ENCODE measurements at places on chromosomes 11 and 22.

DNA sequence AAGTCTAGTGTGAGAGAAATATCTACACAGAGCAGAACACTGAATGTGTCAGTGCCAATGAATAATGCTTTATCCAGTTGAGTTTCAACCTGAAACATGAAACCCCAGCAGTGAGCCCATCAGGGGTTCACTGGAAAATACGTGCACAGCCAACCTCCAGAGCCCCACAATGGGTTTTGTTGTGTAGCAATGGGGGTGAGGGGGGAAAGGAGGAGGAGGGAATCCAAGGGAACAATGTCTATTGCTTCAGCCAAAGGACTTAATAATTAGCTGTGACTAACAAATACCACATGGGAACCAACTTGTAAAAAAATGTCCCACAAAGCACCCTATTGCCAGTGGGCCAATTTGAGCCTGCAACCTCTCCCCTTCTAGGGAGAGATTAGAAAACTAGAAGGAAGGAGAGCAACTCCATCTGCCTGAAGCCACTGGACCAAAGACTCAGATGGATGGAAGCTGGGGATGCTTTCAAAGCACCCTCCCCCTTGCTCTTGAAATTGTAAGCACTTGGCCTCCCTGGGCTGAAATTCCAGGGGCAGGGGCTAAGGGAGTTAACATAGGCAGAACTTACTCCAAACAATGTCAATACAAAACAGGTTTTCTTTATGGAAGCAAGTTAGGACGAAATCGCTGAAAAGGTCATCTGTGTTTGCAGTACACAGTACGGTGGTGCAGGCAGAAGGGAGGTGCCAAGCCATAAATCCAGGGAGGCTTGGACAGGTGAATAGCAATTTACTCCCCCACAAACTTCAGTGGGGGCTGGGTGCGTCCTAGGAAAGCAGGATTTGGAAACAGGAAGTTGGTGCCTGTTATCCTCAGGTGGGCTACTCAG, 99.8 kb downstream of the ARL14EP start:
- DNase-seq, result no peak

DNA sequence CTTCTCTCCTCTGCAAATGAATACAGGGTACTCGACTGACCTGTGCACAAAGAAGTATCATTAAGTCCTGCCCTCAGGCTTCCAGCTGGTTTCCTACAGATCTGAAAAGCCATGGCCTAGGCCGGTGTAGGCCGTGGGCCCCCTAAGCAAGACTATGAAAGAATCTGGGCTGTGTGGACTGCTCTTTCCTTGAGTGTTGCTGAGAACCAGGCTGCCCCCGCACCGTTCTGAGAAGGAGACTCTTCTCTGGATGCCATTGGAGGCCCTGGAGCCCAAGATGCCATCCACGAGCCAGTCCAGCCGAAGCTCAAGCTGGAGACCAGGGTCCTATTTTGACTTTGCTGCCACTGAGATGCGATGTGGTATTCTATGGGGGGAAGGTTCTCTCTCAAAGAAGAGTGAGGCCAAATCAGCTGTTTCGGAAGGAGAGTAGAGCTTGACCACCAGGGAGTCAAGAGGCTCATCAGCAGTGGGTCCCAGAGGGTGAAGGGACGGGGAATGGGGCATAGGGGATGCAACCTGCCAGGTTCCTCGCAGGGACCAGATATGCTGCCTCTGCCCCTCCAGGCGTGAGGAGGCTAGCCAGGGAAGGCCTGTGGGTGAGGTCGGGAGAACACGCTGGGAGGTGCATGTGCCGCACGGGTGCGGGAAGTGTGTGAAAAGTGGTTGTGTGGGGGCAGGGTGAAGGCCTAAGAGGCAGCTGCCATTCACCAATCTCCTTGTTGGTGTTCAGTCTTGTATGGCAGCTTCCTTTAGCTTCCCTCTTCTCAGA, 96.4 kb upstream of the B3GAT1 start:
- DNase-seq, result no peak

GRCh38 chr11:126861796-126862459, 138.6 kb downstream of the KIRREL3 start:
- no peak for DNase-seq

GRCh38 chr22:44680481-44680894, 21.5 kb upstream of the PRR5 start:
- DNase-seq, result no peak

DNA sequence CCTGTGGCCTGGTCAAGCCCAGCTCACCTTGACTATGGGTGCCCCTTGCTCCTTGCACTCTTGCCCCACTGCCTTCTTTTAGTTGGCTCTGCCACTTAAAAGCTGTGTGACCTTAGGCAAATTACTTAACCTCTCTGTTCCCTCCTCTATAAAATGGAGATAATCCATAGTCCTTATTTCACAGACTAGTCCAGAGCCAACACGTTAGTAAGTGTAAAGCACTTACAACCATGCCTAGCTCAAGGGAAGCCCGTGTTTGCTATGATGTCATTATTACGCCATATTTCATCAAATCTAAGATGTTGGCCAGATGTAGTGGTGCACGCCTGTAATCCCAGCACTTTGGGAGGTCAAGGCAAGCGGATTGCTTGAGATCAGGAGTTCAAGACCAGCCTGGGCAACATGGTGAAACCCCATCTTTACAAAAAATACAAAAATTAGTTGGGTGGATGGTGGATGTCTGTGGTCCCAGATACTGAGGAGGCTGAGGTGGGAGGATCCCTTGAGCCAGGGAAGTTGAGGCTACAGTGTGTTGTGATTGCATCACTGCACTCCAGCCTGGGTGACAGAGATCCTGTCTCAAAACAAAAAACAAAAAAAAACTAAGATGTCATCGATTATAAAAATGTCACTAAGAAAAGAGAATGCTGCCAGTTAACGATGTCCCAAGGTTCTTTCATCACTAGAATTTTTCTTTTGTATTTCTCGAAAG, 2.3 kb upstream of the CCDC88B start:
- no peak for DNase-seq

GRCh38 chr11:71425860-71426259, 22.3 kb downstream of the DHCR7 start:
- DNase-seq, result peak; percentile 12

DNA sequence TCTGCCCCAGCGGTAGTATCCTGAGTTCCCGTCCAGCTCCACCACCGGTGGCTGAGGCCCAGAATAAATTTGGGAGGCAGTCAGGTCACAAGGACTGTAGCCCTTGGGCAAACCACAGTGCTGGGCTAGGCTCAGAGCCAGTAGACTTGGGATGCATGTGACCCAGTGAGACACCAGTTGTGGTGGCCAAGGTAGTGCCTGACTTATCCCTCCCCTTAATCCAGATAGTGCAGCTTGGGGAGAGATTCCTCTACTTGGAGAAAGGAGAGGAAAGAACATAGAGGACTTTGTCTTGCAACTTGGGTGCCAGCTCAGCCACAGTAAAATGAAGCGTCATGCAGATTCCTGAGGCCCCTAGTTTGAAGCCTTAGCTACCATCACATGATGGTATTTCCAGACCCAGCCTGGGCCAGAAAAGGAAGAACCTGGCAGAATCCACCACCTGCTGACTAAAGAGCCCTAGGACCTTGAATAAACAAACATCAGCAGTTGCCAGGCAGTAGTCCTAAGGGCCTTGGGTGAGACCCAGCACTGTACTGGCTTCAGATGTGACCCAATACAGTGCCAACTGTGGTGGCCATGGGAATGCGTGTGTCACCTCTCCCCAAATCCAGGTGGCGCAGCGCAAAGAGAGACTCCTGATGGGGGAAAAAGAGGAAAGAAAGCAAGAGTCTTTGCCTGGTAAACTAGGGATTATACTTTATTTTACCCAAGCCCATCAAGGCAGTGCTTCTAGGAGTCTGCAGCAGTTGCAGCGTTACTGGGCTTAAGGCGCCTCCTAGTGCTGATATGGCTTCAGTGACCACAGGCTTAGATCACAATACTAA, 17.0 kb upstream of the DDX10 start:
- DNase-seq, result peak; percentile 76

DNA sequence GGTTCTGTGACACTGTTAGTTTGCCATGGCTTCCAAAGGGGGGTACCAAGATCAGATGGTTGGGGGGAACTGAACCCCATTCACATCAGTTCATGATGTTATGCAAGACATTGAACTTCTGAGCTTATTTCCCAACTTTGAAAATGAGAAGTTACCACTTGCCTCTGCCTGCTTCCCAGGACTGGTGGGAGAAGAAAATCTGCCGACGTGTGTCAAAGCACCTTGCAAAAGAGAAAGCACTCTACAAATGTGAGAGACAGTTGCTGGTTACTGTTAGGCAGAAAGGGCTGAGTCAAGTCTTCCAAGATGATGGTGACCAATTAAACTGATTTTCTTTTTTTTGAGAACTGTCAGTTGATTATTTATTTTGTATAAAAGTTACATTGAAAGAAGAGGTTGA, 45.6 kb downstream of the SMCO4 start:
- DNase-seq, result no peak
